Fibroblast of villous mesenchyme (primary cell): ENCODE measurements at places on chromosomes 3 and 15. TPM values are rescaled to one million over a fixed set of nuclear protein-coding genes. Genes with fewer than 3 reads are reported as not detected.
A peak's percentile ranks its signal among the peaks of the same experiment; 100 is the strongest.

- no peak for DNase-seq
Measured at GRCh38 chr15:26325495-26325894, 447.4 kb downstream of the GABRB3 start.

DNA sequence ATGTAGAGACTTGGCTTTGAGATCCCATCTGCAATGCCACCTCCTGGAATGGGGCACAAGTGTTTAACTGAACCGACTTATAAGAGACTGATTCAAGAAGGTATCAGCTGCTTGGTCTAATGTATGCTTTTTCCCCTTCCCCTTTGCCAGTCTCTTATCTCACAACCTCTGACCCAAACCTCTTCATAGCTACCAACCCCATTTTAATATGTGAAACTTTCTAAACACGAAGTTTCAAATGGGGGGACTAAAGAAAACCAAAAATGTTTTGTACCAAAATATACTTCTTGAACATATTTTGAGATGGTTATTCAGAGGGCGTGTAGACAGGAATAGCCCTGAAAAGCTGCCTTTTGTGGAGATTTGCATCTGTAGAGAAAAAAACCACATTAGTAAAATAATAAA is 73.1 kb downstream of the OXSM start:
- DNase-seq: no peak

DNA sequence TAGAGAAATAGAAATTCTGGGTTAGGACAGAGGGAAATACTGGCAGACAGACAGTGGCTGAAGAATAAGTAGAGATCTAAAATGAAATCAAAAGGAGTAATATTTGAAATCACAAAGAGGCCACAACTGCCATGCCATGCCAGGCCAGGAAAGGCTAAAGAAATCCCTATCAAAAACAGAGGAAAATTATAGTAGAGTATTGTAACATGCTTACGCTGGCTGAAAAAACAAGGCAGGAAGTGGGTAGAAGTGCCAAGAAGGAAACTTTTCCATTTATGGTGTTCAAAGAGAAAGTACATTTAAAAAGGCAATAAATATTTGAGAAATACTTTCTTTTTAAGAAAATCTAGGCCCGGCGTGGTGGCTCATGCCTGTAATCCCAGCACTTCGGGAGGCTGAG is 415.7 kb downstream of the PLCL2 start:
- no peak for DNase-seq

GRCh38 chr15:80174017-80174746 is 21.4 kb downstream of the FAH start:
- peak; percentile 81 for DNase-seq

DNA sequence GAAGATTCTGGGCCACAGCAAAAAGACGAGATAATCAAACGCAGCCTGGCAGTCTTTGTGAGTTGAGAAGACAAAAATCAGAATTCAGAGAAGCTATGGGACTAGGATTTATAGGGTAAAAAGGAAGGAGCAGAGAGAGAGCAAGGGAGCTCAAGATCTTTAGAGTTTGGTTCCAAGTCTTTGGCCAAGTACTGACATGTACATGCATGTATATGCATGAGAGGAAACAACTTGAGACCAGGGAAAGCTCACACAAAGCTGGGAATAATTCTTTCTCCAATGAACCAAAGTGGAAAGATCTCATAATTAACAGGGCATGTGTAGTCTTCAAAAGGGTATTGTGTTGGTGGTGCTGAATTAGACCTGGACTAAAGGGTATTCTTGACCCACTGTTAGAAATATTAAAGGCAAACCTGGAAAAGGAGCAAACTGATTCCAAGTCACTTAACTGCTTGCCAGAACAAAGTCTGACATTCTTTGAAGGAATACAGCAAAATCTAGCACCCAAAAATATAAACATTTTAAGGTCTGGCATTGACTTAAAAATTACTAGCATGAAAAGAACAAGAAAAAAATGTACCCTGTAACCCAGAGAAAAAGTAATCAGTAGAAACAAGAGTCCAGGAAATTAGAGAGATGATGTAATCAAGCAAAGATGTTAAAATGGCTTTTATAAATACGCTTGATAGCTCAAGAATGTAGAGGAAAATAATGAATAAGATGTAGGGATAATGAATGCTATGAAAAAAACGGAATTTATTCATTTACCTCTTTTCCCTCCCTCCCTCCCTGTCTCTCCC is 226.0 kb upstream of the CGNL1 start:
- no peak for DNase-seq

- DNase-seq: no peak
Measured at GRCh38 chr3:14016900-14017475, 107.7 kb downstream of the CHCHD4 start.

GRCh38 chr15:88542342-88542733 is 4.1 kb downstream of the DET1 start:
- peak; percentile 98 for DNase-seq

- no peak for DNase-seq
Measured at GRCh38 chr15:88202231-88202630, 54.3 kb downstream of the NTRK3 start.

DNA sequence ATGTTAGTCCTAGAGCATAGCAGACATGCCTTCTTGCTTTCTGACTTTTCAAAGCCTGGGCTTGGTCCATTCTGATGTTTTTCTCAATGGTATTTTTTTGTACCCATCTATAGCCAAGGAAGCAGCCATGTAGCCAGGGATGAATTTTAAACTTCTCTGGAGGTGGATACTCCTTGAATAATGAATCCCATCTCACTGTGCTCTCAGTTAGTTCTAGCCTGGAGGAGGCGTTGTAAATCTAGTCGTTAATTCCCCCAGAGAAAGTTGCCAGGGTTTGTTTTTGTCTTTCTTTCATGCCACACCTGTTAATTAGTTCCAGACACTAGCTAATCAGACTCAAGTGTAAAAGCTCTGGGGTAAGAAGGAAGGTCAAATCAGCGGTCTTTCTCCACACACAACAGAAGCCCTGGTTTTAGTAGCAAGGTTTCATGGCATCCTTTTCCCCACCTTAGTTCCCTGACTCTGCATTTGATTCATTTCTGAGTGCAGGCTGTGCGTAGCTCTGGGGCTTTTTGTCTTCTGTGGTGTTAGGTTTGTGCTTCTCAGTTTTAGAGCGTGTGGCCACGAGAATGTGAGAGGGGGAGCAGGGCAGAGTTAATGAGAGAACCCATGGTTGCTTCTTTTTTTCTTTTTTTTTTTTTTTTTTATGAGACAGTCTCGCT is 19.7 kb downstream of the PTPRG start:
- no peak for DNase-seq

DNA sequence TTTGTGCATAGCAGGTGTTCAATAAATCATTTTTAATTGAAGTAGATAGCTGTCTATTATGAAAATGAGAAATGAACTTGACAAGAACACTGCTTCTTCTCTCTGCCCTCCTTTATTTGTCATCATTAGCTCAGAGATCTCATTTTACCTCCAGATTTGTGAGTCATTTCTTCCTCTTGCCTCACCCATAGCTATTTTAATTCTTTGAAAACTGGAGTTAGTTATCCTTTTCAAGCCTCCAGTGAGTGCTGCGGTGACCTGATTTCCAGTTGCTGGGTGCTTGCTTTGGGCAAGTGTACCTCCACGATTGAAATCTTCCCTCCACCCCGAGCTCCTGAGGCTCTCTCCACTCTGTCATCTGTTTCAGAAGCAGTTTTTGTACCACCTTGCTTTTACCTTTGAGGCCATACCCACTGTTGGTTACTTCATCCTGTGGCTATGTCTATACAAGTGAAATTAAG is 114.6 kb downstream of the NFKBIZ start:
- peak; percentile 47 for DNase-seq

GRCh38 chr3:149623824-149624223 is 34.0 kb downstream of the WWTR1 start:
- DNase-seq: no peak

The TRH gene
- total RNA-seq: not detected in 2 replicates

The SLC9A9 gene
- 2.9 and 3.5 TPM in 2 replicates for total RNA-seq

The RCN2 gene
- 61.8 and 72.1 TPM in 2 replicates for total RNA-seq

The HDC gene
- total RNA-seq: not detected in 2 replicates

The ABHD17C gene
- 10.0 and 12.1 TPM in 2 replicates for total RNA-seq
